Stomach (tissue), 19 donors: ENCODE measurements at places on chromosomes 11 and 22.
A peak's percentile ranks its signal among the peaks of the same experiment; 100 is the strongest.

- no peak for DNase-seq
- no peak overlapping the region for H3K27ac ChIP-seq
- peaks cover 55% of the 10 kb centered on the region for H3K27me3 ChIP-seq
- no peaks in the 10 kb centered on the region for H3K4me1 ChIP-seq
- no peak overlapping the region for H3K4me3 ChIP-seq
These were observed 1429.3 kb downstream of the BRD1 start for GRCh38 chr22:48398181-48398905.

DNA sequence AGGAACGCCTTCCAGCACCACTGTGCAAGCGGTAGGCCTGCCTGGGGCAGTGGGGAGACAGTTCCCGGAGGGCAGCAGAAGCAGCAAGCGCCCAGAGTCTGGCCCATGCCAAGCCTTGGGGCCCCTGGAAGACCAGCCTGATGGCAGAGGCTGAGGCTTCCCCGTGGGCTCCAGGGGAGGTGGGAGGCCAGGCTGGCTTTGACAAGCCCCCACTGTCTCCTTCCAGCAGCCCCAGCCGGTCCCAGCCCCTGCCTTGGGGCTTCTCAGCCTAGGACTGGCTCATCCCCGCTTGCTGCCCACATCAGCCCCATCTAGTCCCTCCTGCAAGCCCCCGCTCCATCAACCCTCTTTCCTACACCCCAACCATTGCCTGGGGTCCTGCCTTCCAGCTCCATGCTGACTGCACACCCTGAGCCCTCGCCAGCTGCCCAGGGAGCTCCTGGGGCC is 46.7 kb downstream of the IGF2 start:
- H3K27ac ChIP-seq = peak overlapping the region; percentile 44
- H3K4me3 ChIP-seq = no peak overlapping the region
- no peaks in the 10 kb centered on the region for H3K36me3 ChIP-seq

- H3K4me3 ChIP-seq = no peak overlapping the region
- no peak for DNase-seq
- H3K27me3 ChIP-seq = no peaks in the 10 kb centered on the region
- H3K36me3 ChIP-seq = no peaks in the 10 kb centered on the region
- no peaks in the 10 kb centered on the region for H3K4me1 ChIP-seq
These were observed 849.1 kb upstream of the API5 start for GRCh38 chr11:42462558-42463310.

- H3K4me1 ChIP-seq = peaks cover 26% of the 10 kb centered on the region
- DNase-seq = peak; percentile 86
- no peaks in the 10 kb centered on the region for H3K36me3 ChIP-seq
- H3K27ac ChIP-seq = peak within 1 kb of the TSS; percentile 58
- peak within 1 kb of the TSS; percentile 72 for H3K4me3 ChIP-seq
These were observed at the start of gene APOL1 for GRCh38 chr22:36252754-36253522. APOL1 (plus strand) TSS chr22:36253133; CDS start chr22:36254956, 1,823 bp downstream.

DNA sequence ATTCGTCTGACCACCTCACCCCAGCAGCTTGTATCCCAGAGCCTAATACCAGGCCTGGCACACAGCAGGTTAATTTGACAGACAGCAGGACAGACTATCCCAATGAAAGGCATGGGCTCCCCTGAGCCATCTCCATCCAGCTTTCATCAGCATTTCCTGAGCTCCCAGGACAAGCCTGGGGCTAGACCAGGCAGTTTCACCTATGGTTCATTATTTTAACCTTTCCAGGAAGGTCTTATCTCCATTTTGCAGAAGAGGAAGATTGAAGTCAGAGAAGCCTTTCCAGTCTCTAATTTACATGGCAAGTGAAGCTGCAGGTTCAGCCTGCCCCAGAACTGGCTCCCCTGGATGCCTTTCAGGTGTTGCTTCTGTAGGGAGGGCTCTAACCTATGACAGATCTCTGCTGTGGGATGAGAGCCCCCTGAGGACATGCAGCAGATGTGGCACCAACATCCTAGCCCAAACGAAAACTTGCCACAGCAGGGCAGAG is 17.0 kb downstream of the ARRB1 start:
- no peaks in the 10 kb centered on the region for H3K27me3 ChIP-seq
- H3K27ac ChIP-seq = peak overlapping the region; percentile 97
- no peak overlapping the region for H3K4me3 ChIP-seq
- H3K4me1 ChIP-seq = peaks cover 87% of the 10 kb centered on the region
- DNase-seq = no peak

DNA sequence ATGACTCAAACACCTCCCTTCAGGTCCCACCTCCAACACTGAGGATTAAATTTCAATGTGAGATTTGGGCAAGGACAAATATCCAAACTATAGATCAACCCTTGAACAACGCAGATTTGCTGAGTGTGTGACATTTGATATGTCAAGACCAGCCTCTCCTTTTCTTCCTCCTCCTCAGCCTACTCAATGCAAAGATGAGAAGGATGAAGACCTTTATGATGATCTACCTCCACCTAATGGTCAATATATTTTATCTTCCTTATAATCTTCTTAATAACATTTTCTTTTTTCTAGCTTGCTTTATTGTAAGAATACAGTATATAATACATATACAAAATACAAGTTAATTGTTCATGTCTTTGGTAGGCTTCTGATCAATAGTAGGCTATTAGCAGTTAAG is 67.5 kb upstream of the MPPED2 start:
- no peak overlapping the region for H3K27ac ChIP-seq
- H3K36me3 ChIP-seq = no peaks in the 10 kb centered on the region
- no peak overlapping the region for H3K4me3 ChIP-seq
- H3K27me3 ChIP-seq = no peaks in the 10 kb centered on the region
- DNase-seq = no peak

GRCh38 chr22:35756722-35757121 is 39.0 kb downstream of the APOL5 start:
- H3K27me3 ChIP-seq = no peaks in the 10 kb centered on the region
- H3K4me3 ChIP-seq = no peak overlapping the region
- H3K4me1 ChIP-seq = peaks cover 6% of the 10 kb centered on the region
- DNase-seq = no peak
- H3K36me3 ChIP-seq = peaks cover 31% of the 10 kb centered on the region
- no peak overlapping the region for H3K27ac ChIP-seq

DNA sequence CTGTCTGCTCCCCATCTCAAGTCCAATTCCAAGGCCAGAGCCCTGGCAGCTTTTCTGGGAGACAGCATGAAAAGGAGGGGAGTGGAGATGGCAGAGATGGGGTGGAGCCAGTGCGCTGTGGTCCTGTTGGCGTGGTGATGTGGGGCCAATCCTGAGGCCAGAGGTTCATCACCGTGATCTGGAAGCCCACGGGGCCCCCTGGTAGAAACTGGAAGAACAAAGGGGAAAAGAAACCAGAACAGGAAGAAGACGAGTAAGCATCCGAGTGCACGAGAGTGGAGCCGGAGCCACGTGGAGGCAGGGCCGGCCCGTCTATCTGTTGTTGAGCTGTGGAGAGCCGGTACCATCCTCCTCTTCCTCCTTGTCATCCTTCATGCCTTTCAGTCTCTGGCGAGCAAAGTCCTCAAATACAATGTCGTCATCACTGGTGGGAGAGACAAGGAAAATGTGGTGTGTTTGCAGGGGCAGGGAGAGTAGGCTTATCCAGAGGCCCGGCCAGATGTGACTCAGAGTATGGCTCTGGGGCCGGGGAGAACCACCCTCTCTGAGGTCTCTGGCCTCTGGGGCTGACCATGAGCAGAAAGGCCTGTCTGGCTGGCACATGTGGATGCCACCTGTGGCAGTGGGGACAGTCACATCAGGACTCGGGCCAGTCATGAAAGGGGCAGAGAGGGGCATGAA is 25.4 kb downstream of the TPBGL start:
- no peak for DNase-seq
- H3K4me1 ChIP-seq = peaks cover 29% of the 10 kb centered on the region
- no peak overlapping the region for H3K4me3 ChIP-seq
- H3K36me3 ChIP-seq = peaks cover 38% of the 10 kb centered on the region
- no peaks in the 10 kb centered on the region for H3K27me3 ChIP-seq

- no peak for DNase-seq
- no peak overlapping the region for H3K27ac ChIP-seq
- H3K36me3 ChIP-seq = no peaks in the 10 kb centered on the region
- no peak overlapping the region for H3K4me3 ChIP-seq
These were observed 128.0 kb downstream of the TENM4 start for GRCh38 chr11:79312617-79313529.

DNA sequence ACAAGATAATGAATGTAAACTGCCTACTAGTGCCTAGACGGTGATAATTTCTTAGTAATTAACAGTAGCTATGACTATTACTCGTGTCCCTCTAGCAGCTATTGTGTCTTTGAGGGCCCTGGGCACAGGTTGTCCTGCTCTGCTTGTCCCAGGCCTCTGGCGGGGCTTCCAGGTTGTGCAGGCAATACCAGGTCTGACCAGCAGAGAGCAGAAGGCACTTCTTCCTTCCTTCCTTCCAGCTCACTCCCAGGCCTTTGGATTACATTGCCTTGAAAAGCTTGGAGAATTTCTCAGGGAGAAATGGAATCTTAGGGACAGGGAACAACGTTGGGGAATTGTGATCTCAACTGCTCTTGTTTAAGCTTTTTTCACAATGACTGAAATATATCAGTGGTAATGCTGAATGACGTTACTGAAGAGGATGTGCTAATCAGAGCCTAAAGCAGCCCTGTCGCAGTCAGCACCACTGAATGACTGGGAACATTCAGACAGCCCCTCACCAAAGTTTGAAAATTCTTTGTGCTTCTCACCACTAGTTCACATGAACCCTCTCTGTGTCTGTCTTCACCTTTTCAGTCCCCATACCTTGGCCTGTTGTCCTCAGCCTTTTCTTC is 8.4 kb upstream of the CCKBR start:
- no peaks in the 10 kb centered on the region for H3K36me3 ChIP-seq
- no peaks in the 10 kb centered on the region for H3K27me3 ChIP-seq
- H3K4me3 ChIP-seq = no peak overlapping the region
- H3K4me1 ChIP-seq = peaks cover 43% of the 10 kb centered on the region
- H3K27ac ChIP-seq = peak overlapping the region; percentile 91

GRCh38 chr11:75705541-75705940 is 12.1 kb upstream of the MOGAT2 start:
- peaks cover 11% of the 10 kb centered on the region for H3K4me1 ChIP-seq
- H3K36me3 ChIP-seq = no peaks in the 10 kb centered on the region
- no peak for DNase-seq

DNA sequence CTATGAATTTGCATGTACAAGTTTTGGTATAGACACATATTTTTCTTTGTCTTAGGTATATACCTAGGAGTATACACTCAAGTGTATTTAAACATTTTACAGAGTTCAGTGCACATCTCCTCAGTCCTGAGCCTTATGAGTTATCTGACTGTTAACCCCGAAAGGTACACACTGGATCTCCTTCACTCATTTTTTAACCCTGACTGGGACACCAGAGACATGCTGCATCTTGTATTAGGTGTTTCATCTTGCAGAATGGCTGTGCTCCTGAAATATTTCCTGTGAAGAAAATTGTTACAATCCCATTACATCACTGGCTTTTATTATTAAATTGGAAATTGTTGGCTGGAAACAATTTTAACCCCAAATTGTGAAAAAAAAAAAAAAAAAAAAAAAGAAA is 15.3 kb downstream of the PARVA start:
- H3K4me3 ChIP-seq = no peak overlapping the region
- H3K27me3 ChIP-seq = no peaks in the 10 kb centered on the region
- peaks cover 69% of the 10 kb centered on the region for H3K4me1 ChIP-seq
- H3K27ac ChIP-seq = no peak overlapping the region

DNA sequence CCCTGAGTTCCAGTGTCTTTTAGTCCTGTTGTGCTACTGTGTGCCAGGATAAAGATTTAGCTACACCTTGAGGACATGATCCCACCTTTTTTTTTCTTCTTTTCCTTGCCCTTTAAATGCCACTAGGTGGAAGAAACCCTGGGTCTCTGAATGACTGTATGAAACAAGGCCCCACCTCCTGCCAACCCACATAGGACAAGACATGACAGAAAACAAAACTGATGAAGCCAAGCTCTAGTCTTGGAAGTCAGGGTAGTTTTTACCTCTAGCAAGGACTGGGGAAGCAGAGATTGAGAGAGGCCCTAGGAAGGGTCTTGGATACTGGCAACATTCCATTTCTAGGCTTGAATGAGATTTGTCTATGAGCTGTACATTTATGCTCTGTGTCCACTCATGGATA is 410.7 kb downstream of the MIAT start:
- H3K36me3 ChIP-seq = no peaks in the 10 kb centered on the region
- no peaks in the 10 kb centered on the region for H3K4me1 ChIP-seq
- peaks cover 3% of the 10 kb centered on the region for H3K27me3 ChIP-seq
- H3K4me3 ChIP-seq = no peak overlapping the region

- no peak overlapping the region for H3K4me3 ChIP-seq
- no peak overlapping the region for H3K27ac ChIP-seq
- H3K27me3 ChIP-seq = no peaks in the 10 kb centered on the region
- H3K4me1 ChIP-seq = no peaks in the 10 kb centered on the region
- no peaks in the 10 kb centered on the region for H3K36me3 ChIP-seq
These were observed 14.1 kb upstream of the TMA7B start for GRCh38 chr22:39946126-39946502.

GRCh38 chr11:34327804-34328631 is 29.8 kb downstream of the ABTB2 start:
- no peaks in the 10 kb centered on the region for H3K36me3 ChIP-seq
- no peaks in the 10 kb centered on the region for H3K27me3 ChIP-seq
- peak; percentile 84 for DNase-seq

DNA sequence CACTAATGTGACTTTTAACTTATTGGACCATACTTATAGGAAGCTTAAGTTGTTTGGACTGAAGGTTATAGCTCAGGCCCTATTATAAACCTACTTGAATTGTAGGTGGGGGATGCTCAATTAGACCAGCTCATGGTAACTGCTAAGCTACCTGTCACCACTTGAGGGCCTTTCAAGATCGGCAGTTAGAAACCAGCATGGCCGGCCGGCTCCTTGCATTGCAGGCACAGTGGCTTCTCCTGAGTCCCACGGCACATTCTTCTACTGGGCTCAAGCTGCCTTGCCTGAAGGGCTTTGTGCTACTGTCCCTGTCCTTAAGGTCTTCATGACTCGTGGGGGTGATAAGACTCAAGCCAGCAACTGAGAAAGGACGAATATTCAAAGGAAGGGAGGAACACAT is 70.8 kb downstream of the TBC1D22A start:
- no peaks in the 10 kb centered on the region for H3K36me3 ChIP-seq
- no peak overlapping the region for H3K27ac ChIP-seq
- H3K4me3 ChIP-seq = no peak overlapping the region
- peaks cover 30% of the 10 kb centered on the region for H3K4me1 ChIP-seq
- DNase-seq = peak; percentile 57
- no peaks in the 10 kb centered on the region for H3K27me3 ChIP-seq

DNA sequence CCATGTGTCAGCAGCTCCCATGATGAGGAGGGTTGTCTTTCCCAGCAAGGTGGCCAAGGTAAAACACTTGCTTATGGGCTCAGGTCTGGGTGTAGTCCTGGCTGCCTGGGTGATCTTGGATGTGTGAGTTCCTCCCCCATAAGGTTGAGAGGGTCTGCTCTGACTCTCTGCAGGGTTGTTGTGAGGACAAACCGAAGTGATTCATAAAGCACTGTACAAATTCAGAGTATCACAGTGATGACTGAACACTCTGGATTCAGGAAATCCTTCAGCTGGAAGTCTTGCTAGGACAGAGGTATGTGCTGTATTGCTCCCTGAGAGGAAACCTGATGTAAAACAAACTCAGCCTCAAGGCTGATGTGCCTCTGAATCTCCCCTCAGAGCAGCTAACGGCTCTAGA is 220.9 kb upstream of the PITPNB start:
- peaks cover 44% of the 10 kb centered on the region for H3K4me1 ChIP-seq
- no peaks in the 10 kb centered on the region for H3K36me3 ChIP-seq
- H3K27me3 ChIP-seq = no peaks in the 10 kb centered on the region
- H3K27ac ChIP-seq = no peak overlapping the region

- H3K27ac ChIP-seq = no peak overlapping the region
- H3K27me3 ChIP-seq = no peaks in the 10 kb centered on the region
- no peak overlapping the region for H3K4me3 ChIP-seq
- H3K36me3 ChIP-seq = no peaks in the 10 kb centered on the region
- no peak for DNase-seq
- no peaks in the 10 kb centered on the region for H3K4me1 ChIP-seq
These were observed 41.3 kb downstream of the CECR2 start for GRCh38 chr22:17410576-17410975.

GRCh38 chr11:20068691-20069090 is 91.6 kb downstream of the DBX1 start:
- no peak overlapping the region for H3K4me3 ChIP-seq
- no peak for DNase-seq
- H3K27ac ChIP-seq = no peak overlapping the region
- no peaks in the 10 kb centered on the region for H3K4me1 ChIP-seq
